ENCODE measurements at places on chromosomes 5 and 9.

DNA sequence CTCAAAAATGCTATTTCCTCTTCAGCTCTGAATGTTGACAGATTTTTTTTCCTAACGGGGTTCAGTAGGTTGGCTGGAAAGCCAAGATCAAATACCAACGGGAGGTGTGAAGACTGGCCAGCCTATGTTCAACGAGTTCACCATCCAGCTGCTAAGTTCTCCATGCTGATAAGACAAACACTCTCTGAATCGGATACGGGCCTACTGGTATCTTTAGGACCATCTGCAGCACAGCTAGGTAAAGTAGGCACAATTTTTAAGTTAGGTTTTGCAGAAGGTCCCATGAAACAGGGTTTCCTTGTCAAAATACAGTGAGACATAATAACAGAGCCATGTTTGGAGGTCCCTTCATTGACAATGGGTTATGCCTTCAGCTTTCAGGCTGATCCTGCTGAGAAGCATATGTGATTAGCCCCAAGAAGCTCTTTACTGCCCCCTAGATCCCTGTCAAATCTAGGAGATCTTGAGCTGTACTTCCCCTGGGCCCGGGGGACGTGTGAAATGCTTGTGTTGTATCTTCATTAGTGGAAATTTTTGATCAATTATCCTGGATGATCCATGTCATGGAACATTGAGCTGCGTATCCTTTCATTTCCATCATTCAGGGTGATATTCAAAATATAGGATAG is 60.6 kb downstream of the PGM5 start:
- DNase-seq, result no peak

DNA sequence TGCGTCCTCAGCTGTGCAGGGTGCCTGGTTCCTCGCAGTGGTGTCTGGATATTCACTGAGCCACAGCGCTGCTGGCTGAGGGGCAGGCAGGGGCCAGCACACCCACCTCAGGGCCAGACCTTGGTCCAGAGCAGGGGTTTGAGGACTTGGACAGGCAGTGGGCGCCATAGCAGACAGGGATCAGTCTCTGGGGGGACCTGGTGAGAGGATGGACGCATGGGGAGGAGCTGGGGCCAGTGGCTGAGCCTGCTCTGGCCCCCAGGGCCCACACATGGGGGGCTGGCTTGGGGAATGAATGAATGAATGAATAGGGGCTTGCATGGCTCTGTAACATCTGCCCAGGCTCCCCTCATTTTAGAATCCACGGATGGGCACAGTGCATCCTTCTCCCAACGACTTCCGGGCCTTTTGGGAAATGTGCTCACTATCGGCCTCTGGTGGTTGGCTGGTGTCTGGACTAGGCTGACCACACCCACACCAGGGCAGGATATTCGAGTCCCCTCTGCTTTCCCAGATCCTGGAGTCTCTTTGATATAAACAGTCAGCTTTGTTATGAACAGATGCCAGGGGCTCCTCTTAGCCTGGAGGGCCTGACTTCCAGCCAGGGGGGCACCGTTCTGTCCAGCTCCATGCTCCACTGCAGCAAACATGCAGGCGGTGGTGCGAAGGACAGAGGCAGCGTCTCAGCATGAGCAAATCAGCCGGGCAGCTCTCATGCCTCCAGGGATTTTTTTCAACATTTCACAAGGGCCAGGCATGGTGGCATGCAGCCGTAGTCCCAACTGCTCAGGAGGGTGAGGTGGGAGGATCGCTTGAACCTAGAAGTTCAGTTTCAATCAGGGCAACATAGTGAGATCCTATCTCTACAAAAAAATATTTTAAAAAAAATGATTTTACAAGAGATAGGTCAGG is 62.6 kb downstream of the NEK6 start:
- DNase-seq, result no peak

GRCh38 chr5:36638056-36638455 is 31.6 kb downstream of the SLC1A3 start:
- DNase-seq, result no peak

- no peak for DNase-seq
Observed at GRCh38 chr9:111399772-111400563, 69.9 kb upstream of the OR2K2 start.

DNA sequence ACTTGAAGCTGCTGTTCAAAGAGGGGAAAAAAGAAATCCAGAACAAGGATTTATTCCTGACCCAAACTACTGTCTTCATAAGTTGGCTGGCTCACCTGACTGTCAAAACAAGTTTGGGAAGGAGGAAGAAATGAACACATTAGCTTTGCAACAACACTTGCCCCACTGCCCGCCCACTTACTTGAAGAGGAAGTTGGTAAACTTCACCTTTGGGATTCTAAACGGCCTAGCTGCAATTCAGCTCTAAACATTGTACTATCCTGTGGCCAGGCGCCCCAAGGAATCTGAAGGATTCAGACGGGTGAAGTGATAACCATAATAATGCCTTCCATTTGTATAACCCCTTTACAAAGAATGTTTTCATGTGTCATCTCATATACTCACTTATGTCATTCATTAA is 199.4 kb downstream of the ARRDC3 start:
- no peak for DNase-seq

DNA sequence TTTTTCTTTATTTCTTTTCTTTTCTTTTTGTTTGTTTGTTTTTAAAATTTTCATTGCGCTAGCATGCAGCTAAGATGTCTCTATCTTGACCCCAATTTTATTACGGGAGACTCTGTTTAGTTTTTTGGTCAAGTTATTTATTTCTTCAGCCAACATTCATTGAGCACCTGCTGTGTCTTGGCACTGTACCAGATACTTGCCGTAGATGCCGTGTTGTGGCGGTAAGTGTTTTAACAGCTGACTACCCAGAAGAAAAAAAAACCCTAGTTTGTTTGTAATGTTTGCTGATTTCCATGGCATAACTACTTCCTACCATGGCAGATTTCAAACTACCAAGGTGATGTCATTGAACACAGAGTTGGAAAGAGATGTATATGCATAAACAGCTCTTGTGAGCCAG is 65.0 kb downstream of the UGCG start:
- no peak for DNase-seq

DNA sequence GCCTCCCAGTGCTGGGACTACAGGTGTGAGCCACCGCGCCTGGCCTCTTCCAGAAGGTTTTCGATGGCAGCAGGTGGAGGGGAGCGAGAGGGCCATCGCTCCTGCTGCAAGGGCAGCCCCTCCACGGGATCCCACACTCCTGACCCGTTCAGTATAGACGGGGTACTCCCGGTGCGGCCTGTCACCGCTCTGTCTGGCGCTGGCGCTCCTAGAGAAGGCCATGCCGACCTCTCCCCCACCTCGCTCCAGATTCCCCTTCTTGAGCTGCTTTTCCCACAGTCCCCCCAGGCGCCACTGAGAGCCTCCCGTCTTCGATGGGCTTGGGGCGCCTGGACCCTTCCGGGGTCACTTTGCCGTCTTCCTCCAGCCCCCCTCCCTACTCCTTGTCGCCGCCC is 4.3 kb upstream of the SQSTM1 start:
- no peak for DNase-seq

- DNase-seq, result no peak
Observed at GRCh38 chr9:104177676-104178075, 83.6 kb downstream of the SMC2 start.

DNA sequence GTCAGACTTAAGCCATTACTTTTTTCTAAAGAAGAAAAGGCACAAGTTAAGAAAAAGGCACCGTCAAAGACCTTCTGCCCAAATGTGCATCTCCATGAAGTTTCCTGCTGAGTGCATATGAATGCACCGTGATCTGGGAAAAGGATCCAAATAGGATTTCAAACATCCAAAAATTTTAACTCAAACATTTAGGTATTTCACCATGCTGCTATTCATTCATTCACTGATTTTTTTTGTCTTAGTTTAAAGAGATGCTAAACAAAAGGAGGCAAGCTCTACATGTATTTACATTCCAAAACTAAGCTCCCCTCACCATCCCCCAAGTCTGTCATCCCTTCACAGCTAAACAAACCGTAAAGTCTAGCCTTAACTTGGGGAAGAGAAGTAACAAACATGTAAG is 291.9 kb downstream of the ARL15 start:
- no peak for DNase-seq

GRCh38 chr5:81778642-81779041 is 27.7 kb upstream of the SSBP2 start:
- DNase-seq, result no peak

DNA sequence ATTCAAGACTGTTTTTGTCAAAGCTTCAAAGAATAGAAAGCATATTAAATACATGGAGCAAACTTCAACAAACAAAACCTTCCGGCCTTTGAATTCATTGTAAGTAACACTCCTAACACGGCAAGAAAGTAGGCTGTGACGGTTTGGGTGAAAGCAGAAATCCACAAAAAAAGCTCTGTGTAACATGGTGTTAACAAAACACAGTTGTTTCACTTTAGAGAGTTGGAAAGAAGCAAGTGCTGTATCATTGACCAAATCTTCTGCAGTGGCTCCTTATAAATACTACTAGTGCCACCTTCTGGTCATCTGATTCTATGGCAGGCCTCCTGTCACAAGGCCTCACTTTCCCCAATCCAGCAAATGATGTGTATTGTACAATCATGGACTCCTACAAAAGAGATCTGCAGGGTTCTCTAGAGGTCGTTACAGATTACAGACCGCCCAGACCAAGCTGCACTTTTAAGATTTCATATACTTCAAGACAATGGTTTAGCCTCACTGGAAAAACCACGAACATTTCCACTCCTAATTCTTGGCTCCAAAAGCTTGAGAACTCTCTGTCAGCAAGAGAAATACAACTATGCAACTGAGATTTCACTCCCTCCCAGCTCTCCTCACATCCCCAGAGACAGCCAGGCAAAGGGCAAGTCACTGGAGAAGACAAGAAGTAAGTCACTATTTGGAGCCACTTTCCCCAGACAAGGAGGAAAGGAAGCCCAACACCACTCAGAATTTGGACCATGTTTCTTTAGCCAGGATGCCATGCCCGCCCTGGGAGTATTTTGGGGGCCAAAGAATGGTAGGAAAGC is 196.2 kb downstream of the DTWD2 start:
- DNase-seq, result peak; percentile 48

- no peak for DNase-seq
Observed at GRCh38 chr5:135761746-135762145, 72.7 kb upstream of the SLC25A48 start.

- DNase-seq, result no peak
Observed at GRCh38 chr5:73215891-73216610, 43.1 kb downstream of the TMEM174 start.

- no peak for DNase-seq
Observed at GRCh38 chr5:84869675-84870074, 485.0 kb upstream of the EDIL3 start.

- DNase-seq, result no peak
Observed at GRCh38 chr5:133474851-133475590, 137.3 kb downstream of the FSTL4 start.

- DNase-seq, result no peak
Observed at GRCh38 chr9:27129221-27129620, 20.2 kb downstream of the TEK start.

GRCh38 chr5:39892708-39893107 is 467.9 kb upstream of the DAB2 start:
- no peak for DNase-seq

GRCh38 chr5:11164531-11165294 is 403.7 kb upstream of the DAP start:
- no peak for DNase-seq

DNA sequence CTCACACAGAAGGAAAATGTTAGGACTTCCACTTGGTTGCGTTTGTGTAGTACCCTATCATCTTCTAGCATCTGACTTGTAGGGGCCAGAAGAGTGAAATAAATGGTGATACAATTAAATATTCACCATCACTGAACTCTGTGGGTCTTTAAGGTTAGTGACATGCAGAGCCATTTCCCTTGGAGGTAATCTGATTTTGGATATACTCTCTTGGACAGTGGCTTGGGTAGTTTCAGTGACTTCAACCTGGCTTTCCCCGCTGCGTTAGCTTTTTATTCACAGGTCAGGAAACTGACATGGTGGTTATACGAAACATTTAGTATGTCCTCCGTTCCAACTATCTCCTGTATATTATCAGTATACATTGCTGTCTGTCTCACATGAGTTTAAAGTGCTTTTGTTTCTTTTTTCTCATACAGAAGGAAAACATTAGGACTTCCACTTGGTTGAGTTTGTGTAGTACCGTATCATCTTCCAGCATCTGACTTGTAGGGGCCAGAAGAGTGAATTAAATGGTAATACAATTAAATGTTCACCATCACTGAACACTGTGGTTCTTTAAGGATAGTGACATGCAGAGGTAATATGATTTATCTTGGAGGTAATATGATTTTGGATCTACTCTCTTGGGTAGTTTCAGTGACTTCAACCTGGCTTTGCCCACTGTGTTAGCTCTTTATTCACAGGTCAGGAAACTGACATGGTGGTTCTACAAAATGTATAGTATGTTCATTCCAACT is 883.6 kb downstream of the TAF11L14 start:
- no peak for DNase-seq

GRCh38 chr5:111859031-111859430 is 102.0 kb upstream of the NREP start:
- DNase-seq, result no peak

DNA sequence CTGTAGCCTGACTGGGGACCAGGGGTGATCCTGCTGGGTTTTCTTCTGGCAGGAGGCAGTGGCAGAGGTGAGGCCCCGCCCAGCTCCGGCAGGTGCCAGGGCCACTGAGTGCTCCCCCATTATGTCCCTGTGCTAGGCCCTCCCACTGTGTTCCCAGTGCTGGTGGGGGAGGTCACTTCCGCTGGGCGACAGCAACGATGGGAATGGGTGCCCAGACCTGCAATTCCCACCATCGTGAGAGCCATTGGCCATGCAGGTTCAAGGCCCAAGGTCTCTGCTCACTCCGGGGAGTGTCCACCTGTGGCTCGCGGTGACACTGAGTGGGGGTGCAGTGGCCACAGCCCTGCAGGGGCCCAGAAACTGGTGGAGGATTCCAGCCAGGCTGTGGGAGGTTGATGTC is 98.6 kb downstream of the RXRA start:
- no peak for DNase-seq

DNA sequence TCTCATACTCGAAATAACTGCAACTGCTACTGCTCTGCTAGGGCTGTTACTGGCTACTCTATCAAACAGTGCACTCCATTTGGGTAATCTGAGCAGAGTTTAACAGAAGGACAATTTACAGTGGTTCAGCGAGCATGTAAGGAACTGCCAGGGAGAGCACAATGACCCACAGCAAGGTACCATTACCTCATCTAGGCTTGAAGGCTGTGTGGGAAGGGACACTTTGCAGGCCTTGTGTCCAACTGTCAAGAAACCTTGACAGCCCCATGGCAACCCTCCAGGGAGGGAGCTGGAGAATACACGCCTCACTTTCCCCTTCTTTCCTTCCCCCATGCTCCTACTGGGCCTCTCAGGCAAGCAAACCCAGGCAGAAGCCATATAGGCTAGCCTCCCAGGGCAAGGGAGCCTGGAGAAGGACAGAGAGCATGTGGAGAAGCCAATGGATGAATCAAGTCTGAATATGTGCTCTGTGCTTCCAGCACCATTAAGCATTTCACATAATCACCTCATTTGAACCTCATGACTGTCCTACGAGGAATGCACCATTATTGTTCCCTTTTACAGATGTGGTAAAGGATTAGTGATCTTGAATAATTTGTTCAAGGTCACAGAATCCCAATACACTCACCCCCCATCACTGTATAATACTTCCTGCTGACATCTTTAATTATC is 49.9 kb upstream of the JAK2 start:
- no peak for DNase-seq
